ENCODE measurements at places on chromosomes 5 and 9.
A peak's percentile ranks its signal among the peaks of the same experiment; 100 is the strongest.

DNA sequence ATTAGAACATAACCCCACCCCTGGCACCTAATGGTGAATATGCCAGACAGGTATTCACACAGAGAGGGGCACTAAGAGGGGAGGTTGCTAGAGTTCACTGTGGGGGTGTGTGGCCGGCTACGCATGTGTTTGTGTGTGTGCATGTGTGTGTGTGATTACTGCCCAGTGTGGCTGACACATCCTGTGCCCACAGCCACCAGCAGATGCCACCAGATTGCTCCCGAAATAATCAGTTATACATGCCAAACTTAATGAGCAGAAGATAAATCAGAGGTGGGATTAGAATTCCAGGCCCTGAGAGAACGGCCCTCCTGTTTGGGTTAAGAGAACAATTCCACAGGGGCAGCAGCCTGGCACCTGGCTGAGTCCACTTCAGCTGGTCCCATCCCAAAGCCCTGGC is 91.8 kb upstream of the TBCA start:
- no peak for DNase-seq

GRCh38 chr9:5947912-5948311 is 57.2 kb downstream of the MLANA start:
- DNase-seq, result no peak

DNA sequence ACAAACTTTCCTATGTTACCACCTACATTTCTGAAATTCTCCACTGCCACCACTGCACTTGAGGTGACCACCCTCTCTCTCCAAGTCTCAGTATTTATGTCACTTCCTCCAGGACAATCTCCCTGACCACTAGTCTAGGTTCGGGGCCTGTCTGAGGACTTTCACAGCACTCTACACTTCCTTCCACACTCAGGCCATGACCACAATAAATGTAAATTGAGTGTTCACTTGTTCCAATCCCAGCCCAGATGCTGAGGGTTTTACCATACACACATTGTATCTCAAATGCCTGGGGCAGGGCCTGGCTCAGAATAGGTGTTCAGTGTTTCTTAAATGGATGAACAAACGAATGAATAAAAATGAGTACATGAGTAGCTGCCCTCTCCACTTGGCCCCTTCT is 26.9 kb upstream of the CCNG1 start:
- no peak for DNase-seq

DNA sequence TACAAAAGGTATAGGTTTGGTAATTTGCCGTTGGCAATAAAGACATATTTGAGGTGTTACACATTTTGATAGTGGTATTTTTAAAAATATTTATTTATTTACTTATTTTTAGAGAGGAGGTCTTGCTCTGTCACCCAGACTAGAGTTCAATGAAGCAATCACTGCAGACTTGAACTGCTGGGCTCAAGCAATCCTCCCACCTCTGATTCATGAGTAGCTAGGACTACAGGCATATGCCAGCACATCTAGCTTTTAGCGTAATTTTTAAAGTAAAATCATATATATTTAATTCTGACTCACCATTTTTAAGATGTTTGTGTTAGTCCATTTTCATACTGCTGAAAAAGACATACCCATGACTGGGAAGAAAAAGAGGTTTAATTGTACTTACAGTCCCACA is 1974.3 kb downstream of the EFNA5 start:
- DNase-seq, result no peak

DNA sequence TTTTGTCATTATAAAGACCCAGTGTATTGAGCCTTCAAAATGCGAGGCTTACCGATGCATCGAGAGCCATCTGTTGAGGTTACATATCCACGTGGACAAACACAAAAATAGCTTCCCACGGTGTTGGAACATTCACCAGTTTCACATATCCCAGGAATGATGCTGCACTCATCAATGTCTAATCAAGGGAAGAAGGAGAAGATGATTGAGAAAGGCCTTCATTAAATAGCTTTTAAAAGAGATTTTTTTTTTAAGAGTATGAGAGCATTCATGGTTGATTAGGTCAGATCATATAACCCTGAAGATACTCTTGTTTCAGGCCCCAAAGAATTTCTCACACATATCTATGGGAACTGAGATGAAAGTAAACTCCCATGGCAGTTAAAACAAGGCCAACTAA is 129.4 kb downstream of the FBN2 start:
- no peak for DNase-seq

GRCh38 chr5:122462486-122462885 is 150.4 kb downstream of the SNCAIP start:
- DNase-seq, result no peak

GRCh38 chr5:55829956-55830355 is 21.2 kb upstream of the IL31RA start:
- no peak for DNase-seq

DNA sequence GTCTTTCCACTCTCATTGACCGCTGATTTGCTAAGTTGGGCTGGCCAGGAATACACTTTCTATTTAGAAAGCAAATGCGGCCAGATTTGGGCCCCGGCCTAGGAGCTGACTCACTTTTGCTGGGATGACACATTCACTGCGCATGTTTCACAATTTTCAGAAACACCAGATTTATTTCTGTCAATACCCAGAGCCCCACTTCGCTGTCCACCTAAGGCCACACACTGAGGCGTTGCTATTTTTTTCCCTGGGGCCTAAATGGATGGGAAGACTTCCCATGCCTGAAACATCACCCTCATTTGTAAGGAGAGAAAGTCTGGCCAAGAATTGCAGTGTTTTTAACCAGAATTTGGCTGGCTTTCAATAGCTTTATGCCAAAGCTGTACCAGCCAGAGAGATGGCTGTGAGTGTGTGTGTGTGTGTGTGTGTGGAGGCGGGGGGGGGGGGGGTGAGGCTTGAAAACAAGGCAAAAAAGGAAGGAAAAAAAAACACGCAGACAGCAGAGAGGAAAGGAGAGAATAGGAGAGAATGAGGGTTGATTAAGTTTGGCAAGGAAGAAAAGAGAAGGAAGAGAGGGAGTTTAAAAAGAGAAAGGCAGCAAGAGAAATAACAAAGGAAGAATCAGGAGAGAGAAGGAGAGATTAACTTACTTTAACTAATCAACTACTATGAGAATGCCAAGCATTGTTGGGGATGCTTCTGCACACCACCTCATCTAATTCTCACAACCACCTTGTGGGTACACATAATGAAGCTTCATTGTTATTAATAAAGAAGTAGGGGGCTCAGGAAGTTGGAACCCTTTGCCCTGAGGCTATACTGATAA is 261.4 kb upstream of the KLF4 start:
- no peak for DNase-seq

DNA sequence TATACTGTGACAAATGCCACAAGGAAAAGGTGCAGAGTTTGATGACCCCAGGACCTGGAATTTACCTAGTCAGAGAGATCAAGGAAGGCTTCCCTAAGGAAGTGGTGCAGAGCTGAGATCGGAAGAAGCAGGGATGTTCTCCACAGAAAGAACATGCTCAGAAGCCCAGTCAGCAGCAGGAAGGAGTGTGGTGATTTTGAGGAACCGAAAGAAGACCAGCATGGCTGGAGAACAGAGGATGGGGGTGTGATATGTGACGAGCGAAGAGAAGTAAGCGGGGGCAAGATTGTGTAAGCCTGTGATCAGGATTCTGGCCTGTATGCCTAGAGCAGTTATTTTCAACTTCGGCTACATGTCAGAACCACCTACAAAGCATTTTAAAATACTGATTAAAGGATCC is 18.7 kb upstream of the PIK3R1 start:
- no peak for DNase-seq

GRCh38 chr9:73689051-73689870 is 537.6 kb downstream of the ANXA1 start:
- no peak for DNase-seq

DNA sequence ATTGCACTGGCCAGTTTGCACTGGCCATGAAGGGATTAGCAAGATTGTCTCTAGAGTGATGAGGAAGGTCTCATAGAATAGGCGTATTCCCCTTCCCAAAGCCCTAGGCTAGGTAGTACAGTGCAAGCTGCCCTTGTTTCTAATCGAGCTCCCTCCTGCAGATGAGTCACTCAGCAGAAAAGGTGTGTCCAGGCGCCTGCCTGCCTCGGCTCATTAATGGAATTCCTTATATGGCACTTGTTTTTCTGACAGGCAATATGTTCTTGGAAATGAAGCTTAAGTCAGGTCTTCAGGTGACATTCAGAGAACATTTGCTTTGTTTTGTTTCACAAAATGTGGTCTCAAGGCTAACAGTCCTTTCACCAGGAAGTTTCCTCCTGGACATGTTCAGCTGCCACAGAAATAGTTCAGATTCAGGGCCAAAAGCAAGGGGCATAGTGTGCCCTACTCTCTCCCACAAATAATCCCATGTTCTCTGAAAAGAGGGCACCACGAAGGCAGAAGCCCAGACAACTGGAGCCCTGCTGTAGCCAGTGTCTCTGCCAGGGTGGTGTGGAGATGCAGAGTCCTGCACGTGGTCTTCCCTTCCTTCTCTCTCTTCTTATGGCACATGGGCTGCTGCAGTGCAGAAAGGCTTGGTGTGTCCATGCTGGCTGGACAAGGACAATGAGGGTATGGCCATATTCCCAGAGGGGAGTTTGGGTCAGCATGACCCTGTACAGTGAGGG is 281.1 kb upstream of the MAP3K1 start:
- no peak for DNase-seq

- DNase-seq, result no peak
These were observed 64.4 kb downstream of the AUH start for GRCh38 chr9:91297306-91297705.

- DNase-seq, result peak; percentile 66
These were observed at the start of gene RMND5B for GRCh38 chr5:178130576-178131445. RMND5B (plus strand) TSS chr5:178131014; CDS start chr5:178138120, 7,106 bp downstream.

DNA sequence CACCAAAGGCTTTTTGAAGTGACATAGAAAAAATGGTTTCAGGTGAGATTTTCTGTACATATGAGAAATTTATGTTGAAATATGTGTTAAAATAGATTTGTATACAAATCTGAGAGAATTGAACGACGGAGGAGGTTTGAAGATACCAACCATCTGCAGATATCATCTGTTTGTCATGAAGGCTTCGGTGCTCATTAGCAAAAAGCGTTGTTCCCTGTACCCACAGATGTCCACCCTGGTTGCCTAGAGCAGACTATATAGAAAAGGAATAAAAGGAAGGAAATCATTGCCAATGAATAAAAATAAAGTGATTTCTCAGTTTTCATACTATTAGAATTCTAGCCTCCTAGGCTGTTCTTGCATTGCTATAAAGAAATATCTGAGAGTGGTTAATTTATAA is 2262.8 kb upstream of the ACO1 start:
- DNase-seq, result no peak

- DNase-seq, result no peak
These were observed 10.1 kb downstream of the EDIL3 start for GRCh38 chr5:84374568-84374967.

GRCh38 chr5:81513982-81514381 is 120.0 kb upstream of the ACOT12 start:
- no peak for DNase-seq

GRCh38 chr5:20559845-20560244 is 571.8 kb upstream of the CDH18 start:
- DNase-seq, result no peak

- DNase-seq, result no peak
These were observed 8.9 kb upstream of the AKNA start for GRCh38 chr9:114396558-114397218.

DNA sequence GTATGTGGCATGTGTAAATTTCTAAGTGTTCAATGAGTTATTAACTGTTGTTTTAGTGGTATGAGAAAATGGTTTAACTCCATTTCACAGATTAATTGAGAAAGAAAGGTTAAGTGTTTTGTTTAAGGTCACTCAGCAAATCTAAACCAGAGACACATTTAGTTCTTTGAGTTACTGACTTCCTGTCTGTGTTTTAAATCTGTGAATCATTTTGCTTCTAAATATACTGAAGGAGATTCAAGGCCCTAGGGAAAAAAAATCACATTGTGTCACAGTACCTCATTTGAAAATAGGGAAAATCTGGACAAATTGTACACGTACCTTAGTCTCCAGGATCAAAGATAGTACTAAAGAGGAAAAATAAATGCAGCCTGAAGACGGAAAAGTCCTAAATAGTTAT is 368.2 kb downstream of the TMEM161B start:
- DNase-seq, result no peak

- no peak for DNase-seq
These were observed 20.4 kb upstream of the RPS14 start for GRCh38 chr5:150469718-150470469.

- no peak for DNase-seq
These were observed 1392.3 kb upstream of the CDH9 start for GRCh38 chr5:28430565-28431178.

DNA sequence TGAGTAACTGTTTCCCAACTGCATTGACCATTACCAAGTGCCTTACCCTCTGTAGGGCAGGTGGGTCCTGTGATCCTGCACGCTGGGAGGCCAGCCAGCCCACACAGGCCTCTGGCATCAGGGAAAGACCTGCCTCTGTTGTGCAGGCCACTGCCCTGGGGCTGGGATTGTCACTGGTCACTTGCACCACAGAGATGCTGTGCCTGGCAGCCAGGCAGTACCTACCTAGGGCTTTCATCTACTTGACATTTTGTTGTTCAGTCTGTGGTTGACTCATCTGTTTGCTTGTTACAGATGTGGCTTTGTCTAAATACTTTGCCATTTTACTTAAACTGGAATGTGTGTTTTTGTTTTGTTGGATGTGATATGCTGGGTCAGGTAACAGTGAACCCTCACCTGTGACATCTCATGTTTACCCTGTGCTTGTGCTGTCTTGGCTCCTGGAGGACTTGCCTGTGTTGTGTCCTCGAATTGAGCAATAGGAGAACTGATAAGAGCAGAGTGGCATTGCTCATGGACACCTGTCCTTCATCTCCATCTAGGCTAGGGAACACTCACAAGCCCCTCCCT is 32.8 kb downstream of the SECISBP2 start:
- DNase-seq, result no peak

GRCh38 chr5:133811168-133811567 is 157.3 kb downstream of the C5orf15 start:
- no peak for DNase-seq

GRCh38 chr9:109497226-109498153 is 617 bp downstream of the PTPN3 start:
- no peak for DNase-seq

DNA sequence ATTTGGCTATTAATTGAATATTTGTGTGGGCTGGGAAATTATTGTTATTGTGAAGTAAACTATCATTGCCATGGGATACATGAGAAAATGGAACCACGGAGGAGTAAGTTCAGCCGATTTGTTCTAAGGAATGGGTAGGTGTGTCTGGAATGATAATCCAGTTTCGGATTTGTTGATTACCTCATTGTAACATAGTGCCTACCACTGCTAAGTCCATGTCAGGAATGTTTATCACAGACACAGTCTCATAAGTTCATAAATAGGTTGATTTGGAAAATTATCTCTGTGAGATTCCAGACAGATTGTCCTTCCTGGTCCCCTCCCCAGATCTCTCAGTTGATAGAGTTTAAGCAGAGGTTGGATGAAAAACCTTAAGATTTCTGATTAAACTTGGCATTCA is 78.1 kb upstream of the MAST4 start:
- DNase-seq, result no peak

GRCh38 chr9:128732576-128732975 is 8.6 kb upstream of the ZDHHC12 start:
- DNase-seq, result no peak
